ENCODE measurements at places on chromosomes 2 and 18. TPM values are rescaled to one million over a fixed set of nuclear protein-coding genes. Genes with fewer than 3 reads are reported as not detected.

The IMPACT gene
- 28.7 TPM for total RNA-seq

The WDR33 gene
- total RNA-seq, result 99.7 TPM

- no peak for DNase-seq
These were observed 245.8 kb downstream of the EIPR1 start for GRCh38 chr2:3131636-3132326.

GRCh38 chr2:136238286-136239078 lies 120.5 kb upstream of the CXCR4 start:
- no peak for DNase-seq

DNA sequence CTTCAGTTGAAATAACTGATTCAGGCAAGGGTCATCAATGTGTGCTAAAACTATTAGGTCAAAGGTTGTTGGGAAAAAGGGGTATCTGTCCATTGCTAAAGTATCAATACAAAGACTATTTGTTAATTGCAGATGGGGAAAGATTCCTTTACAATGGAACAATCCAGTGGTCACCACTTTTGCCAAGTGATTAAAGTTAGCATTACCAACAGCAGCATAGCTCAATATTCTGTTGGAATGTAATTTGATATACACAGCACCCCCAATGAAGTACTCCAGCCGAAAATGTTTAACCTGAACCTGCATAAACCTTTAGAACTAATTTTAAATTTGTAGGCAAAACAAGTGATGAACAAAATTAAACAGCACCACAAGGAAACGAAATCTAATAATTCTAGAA lies 191.0 kb downstream of the TCF4 start:
- no peak for DNase-seq

- no peak for DNase-seq
These were observed 4.4 kb upstream of the KYNU start for GRCh38 chr2:142872882-142873724.

GRCh38 chr18:21933931-21934765 lies 193.6 kb downstream of the MIB1 start:
- no peak for DNase-seq

GRCh38 chr2:133360882-133361281 lies 207.4 kb downstream of the NCKAP5 start:
- DNase-seq, result no peak

GRCh38 chr2:8550481-8550880 lies 131.4 kb upstream of the ID2 start:
- DNase-seq, result no peak

DNA sequence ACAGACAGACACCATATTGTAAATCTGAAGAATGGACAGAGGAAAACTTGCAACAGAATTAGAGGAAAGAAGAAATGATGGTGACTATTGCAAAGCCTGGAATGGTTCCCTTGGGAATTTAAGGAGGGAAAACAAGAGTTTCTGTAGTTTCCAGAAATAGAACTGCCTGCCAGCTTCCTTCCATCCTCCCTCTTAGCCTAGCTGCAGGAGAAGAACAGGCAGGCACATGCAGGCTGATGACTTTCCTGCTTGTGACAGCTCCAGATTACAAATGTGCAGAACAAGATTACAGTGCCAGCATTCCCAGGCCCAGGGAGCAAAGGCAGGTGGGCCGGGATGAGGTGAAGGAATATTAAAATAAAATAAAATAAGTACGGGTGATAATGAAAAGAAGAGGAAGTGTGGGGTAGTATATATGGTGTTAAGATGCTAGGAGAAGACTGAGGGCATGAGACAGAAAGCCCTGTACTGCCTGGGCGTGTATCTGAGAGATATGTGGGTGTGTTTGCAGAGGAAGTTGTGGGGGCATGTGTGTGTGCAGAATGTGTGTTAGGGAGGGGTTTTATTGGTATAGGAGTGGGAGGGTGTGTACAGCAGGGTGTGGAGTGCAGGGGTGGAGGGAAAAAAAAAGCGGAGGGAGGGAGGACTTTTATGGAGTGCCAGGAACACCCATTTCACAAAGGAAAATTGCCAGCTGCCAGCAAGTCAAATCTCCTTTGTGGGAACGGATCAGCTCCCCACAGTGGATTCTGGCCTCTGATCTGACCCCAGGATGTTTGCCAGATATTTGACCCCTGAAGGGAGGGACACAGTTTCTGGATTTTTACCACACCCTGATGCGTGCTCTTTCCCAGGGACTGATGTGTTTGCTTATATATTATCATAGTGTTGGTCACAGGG lies 43.9 kb upstream of the NEMP2 start:
- peak; percentile 24 for DNase-seq

DNA sequence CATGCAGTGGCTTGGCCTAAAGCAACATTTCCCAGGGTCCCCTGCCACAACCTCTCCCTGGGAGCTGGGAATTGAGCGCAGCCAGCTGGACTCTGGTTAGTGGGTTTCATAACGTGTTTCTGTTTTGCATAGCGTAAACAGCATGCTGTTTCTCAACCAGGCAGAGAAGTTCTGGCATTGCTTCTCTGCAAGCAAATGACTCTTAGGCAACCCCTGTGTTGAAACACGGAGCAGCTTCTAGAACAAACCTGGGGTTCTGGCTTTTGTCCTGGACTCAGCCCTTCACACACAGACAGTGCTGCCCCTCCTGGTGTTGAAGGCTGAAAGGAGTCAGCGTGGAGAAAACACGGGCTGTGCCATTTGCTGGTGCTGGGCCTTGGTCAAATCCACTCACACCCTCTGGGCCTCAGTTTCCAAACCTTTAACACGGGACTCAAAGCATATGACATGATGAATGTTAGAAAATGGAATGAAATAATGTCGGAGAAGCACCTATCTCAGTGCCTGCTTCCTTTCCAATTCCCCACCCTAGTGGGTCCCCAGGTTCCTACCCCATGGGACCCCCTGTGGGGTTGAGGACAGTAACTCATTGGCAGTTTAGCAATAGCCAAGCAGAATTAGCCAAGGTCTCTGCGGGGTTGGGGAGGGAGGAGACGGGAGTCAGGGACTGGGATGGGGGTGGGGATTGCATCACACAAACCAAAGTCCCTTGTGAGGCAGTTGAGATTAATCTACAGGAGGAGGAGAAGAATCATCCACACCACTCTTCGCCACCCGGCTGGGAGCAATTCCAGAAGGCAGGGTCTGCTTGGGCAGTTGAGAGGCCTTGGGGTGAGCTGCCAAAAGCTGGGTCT lies 30.2 kb upstream of the IL1R2 start:
- DNase-seq, result peak; percentile 45
